ENCODE measurements at places on chromosomes 4 and X.

- no peak for DNase-seq
These were observed 441 bp upstream of the ARHGAP4 start for GRCh38 chrX:153926552-153926857.

- no peak for DNase-seq
These were observed 1.3 kb downstream of the TBL1X start for GRCh38 chrX:9466124-9466495.

- no peak for DNase-seq
These were observed 103.6 kb downstream of the UCHL1 start for GRCh38 chr4:41360214-41360920.

- peak; percentile 87 for DNase-seq
These were observed 389.6 kb upstream of the IGFBP7 start for GRCh38 chr4:57499786-57500185.

DNA sequence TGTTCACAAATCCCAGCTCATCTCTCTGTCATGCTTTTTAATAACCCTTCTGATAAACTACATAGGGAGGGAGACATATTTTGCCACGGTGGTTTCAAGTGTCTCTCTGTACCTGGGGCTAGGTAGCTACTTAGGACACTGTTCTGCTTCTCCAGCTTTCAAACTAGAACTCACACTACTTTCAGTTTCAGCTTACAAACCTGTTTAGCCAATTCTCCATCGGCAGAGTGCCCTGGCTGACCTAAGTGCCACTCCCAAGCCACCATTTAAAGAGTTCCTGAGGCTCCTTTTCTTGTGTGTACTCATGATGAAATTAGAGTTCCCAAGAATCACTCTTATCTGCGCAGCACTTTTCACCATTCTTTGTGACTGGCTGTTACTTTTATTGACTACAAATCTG, 899.2 kb downstream of the FAT4 start:
- no peak for DNase-seq

DNA sequence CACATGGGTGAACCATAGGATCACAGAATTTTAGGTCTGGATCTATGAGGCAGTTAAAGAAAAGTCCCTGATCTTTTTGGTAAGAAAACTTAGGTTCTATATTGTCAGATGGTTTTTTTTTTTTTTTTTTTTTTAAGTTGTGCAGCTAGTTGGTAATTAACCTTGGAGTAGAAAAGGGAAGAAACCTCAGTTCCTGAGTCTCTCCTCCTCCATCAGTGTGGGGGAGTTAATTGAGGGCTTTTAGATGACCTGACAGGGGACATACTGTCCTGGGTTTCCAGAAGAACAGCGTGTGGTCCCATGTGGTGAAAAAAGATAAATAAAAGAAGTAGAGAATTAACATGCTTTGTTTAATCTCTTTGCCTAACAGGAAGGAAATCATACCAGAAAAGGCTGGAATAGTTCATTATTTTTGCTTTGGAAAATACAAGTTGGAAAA, 123.7 kb downstream of the ARHGAP10 start:
- peak; percentile 39 for DNase-seq
